Foreskin fibroblast (primary cell): ENCODE measurements at places on chromosomes 12 and 14.

- DNase-seq = peak; percentile 48
These were observed 811 bp upstream of the INF2 start for GRCh38 chr14:104688505-104689108.

GRCh38 chr14:58713677-58714076, 75.9 kb downstream of the DACT1 start:
- no peak for DNase-seq

GRCh38 chr12:13146336-13146938, 43.0 kb upstream of the GSG1 start:
- DNase-seq = no peak

DNA sequence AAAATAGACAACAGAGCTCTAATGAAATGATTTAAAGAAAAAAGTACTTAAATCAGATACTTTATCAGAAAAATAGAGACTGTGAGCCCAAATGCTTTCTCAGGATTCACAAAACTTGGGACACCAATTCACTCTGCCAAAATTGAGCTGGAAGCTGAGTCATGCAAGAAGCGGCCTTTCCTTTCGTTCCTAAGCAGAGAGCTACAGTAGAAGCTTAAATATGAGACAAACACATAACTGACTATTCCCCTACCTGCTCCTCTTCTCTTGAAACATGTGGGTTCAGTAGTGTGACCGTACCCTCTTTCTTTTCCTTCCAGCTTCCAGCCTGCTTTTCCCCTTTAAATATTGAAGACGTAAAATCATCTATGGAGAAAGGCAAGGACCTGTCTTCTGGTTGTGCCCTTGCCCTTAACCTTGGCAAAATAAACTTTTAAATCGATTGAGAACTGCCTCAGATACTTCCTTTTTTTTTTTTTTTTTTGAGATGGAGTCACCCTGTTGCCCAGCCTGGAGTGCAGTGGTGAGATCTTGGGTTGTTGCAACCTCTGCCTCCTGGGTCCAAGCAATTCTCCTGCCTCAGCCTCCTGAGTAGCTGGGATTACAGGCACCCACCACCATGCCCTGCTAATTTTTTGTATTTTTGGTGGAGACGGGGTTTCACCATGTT, 4.4 kb upstream of the SDS start:
- DNase-seq = peak; percentile 66

GRCh38 chr14:66717561-66718140, 209.7 kb downstream of the GPHN start:
- no peak for DNase-seq

DNA sequence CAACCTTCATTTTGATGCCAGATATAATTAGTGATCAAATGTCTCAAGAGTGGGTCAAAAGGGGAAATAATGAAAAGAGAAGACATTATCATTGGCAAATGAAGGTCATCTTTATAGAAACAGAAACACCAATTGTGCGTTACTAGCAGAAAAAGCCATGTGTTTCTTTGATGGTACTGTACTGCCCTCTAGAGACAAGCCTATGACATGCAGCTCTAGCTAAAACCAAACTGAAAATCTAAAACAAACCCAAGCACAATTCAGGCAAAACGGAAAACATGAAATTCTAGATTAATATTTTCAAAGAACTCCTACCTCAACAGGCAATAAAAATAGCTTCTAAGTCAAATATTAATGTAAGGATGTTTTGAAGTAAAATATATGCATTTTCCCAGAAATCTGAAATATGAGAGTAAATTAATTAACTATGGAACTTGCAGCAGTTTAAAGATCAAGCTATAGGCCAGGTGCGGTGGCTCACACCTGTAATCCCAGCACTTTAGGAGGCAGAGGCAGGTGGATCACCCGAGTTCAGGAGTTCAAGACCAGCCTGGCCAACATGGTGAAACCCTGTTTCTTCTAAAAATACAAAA, 115.4 kb downstream of the KLHL28 start:
- peak; percentile 56 for DNase-seq

- DNase-seq = no peak
These were observed 318.1 kb upstream of the PDE3A start for GRCh38 chr12:20050221-20050620.

GRCh38 chr12:119710965-119711551, 43.1 kb downstream of the PRKAB1 start:
- no peak for DNase-seq

DNA sequence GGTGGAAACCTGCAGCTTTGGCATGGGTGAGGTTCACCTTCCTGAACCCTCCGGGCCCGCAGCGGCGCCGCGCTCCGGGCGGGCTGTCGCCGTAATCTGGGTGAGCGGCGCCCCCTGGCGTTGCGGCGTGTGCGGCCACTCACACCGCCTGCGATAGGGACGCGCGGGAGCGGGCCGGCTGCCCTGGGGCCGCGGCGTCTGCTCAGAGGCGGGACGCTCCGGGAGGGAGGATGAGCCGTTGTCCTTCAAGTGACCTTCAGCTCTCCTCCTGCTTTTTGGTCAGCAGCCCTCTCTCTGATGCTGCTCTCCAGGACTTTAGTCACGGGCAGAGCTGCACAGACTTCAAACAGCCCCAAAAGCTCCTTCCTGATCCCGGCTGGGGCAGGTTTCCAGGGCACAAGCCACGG, 211.7 kb upstream of the FKBP4 start:
- peak; percentile 82 for DNase-seq

DNA sequence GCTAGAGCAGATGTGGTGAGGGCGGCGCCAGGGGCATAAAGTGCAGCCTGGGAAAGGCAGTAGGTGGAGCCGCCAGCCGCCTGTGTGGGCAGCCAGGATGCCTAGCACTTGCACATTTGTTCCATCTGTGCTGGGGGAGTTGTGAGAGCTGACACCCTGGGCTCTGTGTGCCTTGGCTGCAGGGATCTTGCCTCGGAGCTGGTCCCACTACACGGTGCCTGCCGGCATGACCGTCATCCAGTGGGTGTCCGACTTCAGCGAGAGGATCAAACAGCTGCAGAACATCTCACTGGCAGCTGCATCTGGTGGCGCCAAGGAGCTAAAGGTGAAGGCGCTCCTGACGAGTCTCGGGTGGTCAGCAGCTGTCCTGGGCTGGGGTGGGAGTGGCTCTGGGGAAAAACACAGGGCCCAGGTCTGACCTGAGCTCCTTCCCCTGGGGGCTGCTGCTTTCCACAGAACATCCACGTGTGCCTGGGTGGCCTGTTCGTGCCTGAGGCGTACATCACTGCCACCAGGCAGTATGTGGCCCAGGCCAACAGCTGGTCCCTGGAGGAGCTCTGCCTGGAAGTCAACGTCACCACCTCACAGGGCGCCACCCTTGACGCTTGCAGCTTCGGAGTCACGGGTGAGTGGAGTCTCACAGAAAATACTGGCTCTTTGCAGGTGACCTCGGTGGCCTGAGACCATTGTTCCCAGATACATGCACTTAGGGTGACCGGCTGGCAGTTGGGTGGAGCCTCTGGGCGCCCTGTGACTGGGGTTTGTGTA, 37.4 kb downstream of the HSP90AA1 start:
- DNase-seq = no peak

DNA sequence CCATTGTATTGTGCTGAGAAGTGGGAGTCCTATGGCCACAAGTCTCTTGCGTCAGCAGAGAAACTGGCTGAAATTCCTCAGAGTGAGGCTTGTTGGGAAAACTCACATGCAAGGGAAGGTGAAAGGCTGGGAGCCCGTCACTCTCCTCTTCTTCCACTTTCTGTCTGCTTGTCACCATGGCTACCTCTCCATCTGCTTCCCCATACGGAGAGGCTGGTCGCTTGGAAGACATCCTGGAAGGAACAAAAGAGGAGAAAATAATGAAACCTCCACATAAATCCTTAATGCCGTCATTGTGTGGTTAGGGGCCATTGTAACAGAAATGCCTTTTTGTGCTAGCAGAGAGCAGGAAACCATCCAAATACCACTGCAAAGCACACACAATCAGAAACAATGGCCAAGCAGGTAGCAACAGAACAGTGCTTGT, 53.7 kb downstream of the SOX5 start:
- no peak for DNase-seq

- DNase-seq = no peak
These were observed 382.4 kb downstream of the APAF1 start for GRCh38 chr12:99027461-99027860.

GRCh38 chr12:105740369-105740768, 398.4 kb downstream of the NUAK1 start:
- no peak for DNase-seq

DNA sequence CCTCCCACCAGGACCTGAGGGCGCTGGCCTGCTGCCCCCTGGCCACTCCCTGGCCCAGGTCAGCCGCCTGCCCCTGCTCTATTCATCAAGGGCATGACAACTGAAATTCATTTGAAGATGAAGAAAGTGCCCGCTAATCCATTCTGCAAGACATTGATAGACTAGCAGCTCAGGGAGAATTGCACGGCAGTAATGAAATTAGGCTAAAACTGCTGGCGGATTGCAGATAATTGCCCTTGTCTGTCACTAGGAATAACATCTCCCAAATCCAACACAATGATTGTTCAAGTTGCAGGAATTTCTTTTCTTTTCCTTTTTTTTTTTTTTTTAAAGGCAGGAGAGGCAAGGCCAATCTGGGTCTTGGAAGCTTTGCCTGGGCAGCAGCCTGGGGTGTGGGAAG, 44.5 kb downstream of the MVK start:
- DNase-seq = no peak

DNA sequence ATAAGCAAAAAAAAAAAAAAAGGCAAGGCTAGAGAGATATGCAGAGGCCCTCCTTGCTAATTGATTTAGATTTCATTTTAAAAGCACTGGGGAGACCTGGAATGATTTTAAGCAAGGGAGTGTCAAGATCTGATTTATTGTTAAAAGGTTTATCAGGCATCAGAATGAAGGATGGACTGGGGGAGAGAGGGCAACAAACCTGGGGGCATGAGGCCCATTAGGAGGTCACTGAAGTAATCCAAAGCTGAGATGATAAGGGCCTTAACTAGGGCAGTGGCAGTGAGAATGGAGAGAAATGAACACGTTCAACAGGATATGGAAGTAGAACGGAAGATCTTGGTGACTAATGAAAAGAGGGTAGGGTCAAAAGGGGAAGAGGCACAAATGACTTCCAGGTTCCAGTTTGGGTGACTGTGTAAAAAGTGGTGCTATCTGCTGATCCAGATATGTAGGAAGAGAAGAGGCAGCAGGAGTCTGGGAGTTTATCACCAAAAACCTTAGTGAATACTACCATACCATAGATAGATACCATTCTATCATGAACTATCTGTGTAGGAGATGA, 24.0 kb downstream of the KITLG start:
- DNase-seq = peak; percentile 10

- no peak for DNase-seq
These were observed 18.9 kb upstream of the CD27 start for GRCh38 chr12:6425590-6426531.

- no peak for DNase-seq
These were observed 212.5 kb downstream of the CHST11 start for GRCh38 chr12:104669089-104669721.

DNA sequence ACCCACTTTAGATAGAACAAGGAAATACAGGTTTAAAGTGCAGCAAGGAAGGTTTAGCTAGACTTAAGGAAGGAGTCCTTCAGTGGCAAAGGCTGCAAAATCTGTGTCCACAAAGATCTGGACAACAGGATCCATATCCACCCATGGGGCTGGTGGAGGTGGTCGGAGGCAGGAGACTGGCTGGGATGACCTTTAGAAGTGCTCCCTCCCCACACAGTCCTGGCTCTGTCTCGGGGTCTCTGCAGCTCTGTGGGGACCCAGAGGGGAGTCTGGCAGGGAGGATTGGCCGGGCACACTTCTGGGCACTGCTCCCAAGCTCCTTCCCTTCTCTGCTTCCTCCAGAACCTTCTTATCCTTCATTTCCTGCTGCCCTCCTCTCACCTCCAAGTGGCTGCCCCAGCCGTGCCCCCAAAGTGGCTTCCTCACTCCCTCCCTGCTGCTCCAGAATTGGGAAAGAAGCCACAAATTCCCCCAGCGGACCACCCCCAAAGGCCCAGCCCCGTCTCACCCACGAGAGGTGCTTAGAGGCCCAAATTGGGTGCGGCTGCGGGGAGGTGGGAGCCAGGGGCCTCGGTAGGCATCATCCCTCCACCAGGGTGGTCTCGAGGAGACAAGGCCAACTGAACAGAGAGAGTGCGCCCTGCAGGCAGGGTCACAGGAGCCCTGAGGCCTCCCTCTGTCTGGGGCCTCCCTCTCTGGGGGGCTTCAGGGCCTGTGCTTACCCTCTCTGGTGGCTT, 21.9 kb upstream of the PGF start:
- no peak for DNase-seq

DNA sequence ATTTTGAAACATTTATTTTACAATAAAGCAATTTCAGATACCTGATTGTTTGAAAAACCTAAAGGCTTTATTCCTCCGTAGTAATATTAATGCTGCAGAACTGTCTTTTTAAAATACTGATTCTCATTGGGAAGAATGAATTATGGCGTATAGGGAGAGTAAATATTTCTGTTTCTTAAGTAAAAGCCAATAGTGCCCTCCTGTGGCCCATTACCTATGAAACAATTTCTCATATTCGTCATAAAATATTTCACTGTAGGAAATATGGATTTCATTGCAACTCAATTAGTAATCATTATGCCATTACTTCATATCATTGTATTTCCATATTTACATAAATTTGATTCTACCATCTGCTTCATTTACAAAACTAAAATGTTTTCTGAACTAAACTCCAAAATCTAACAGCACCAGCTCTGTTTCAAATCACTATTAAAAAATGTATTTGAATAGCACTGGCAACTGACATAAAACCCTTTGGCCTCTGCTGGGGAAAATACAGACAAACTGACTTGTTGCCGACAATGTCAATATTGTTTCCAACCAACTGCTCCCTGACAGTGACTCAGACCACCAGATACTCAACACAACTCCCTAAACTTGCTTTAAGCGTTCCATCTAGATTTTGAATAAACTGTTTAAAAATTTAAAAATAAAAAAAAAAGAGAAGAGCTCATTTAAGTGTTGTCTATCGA, 290.3 kb downstream of the NAV3 start:
- peak; percentile 55 for DNase-seq

DNA sequence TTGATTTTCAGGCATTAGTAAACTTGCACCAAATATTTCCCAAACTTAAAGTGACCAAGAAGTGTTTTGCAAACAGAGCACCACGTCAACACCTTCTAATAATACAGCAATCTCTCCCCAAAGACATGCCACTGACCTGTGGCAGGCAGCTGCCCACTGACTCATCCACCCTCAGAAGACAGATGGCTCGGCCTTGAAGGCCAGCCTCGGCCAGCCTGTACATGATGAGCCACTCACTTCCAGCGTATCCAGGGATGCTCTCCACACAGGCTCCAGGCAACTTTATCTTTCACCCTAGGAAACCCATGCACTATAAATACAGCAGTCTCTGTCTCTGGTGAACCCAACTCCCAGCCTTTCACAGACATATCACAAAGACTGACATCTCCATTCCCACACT, 62.7 kb downstream of the TUNAR start:
- no peak for DNase-seq

- no peak for DNase-seq
These were observed 40.1 kb downstream of the SMIM41 start for GRCh38 chr12:52119398-52120254.

DNA sequence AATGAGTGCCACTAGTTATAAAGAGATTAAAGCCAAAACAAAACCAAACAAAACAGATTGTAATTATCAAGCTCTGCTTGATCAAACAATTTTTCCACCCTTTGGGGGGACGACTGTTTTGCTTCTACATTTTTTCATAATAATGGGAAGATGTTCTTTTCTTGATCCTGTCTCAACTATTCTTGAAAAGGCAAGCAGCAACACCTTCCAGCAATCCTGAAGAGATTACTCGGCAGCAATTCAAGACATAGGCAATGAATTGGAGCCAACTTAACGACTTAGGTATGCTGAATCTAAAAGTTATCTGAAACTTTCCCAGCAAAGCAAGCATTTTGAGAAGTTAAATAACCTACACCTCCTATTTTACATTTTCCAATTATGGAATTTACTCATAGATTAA, 69.9 kb upstream of the SLC38A4 start:
- DNase-seq = no peak
